ENCODE measurements at places on chromosomes 5 and 9.

- DNase-seq: no peak
These were observed 1097.7 kb upstream of the C9orf72 start for GRCh38 chr9:28671000-28671399.

- no peak for DNase-seq
These were observed 90.8 kb upstream of the EQTN start for GRCh38 chr9:27387722-27388121.

DNA sequence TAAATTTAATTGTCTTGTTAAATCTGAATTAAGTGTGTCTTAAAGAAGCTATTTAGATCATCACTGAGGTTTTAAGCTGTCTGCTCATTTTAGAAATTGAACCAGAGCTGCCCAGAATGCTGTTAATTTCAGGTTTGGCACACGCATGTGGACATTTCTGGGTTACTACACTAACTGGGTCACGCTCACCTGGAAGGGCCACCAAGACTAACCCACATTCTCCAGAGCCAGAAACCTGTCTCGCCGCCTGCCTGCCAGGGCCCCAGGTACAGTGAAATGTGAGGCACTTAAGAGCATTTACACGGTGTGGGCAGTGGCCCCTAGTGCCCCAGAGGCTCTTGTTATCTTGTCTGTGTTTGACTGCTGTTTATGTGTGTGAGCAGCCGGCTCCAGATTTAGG, 46.6 kb downstream of the ATP10B start:
- DNase-seq: no peak

DNA sequence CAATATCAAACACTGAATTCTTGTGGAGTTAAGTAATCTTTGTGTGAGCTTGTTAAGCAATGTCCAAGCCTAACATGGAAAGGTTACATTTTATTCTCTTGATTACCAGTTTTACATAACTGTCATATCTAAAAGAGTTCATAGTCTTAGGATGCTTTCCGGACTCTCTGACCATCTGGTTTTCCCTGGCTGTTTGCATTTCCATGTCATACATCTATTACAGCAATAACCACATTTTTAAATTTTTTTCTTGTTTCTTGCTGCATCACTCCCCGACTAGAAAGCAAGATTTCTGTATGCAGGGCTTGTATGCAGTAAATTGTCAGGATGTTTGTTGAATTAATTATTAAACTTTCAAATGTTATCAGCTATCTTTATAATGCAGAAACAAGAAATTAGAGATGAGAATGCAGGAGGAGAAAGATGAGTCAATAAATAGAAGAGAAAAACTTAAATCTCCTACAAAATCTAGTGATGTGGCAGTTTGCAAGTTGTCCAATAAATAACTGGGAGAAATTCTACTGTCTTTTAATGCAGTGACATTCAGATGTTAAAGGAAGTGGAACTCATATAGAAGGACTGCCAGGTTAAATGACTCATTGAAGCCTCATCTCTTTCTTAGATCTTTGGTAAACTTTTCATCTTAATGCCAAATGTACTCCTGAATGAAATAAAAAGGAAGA, 179.6 kb upstream of the SGCD start:
- no peak for DNase-seq

- DNase-seq: no peak
These were observed 233.1 kb upstream of the FBXL7 start for GRCh38 chr5:15266841-15267240.

DNA sequence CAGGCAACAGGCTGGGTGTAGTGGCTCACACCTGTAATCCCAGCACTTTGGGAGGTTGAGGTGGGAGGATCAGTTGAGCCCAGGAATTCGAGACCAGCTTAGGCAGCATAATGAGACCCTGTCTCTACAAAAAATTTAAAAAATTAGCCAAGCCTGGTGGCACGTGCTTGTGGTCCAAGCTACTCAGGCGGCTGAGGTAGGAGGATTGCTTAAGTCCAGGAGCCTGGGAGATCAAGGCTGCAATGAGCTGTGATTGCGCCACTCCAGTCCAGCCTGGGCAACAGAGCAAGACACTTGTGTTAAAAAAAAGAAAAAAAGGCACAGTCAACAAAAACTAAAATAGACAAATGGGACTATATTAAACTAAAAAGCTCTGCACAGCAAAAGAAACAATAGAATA, 29.3 kb downstream of the ATP6V0E1 start:
- DNase-seq: no peak

- no peak for DNase-seq
These were observed 86.1 kb downstream of the ZNF354C start for GRCh38 chr5:179146277-179146676.

DNA sequence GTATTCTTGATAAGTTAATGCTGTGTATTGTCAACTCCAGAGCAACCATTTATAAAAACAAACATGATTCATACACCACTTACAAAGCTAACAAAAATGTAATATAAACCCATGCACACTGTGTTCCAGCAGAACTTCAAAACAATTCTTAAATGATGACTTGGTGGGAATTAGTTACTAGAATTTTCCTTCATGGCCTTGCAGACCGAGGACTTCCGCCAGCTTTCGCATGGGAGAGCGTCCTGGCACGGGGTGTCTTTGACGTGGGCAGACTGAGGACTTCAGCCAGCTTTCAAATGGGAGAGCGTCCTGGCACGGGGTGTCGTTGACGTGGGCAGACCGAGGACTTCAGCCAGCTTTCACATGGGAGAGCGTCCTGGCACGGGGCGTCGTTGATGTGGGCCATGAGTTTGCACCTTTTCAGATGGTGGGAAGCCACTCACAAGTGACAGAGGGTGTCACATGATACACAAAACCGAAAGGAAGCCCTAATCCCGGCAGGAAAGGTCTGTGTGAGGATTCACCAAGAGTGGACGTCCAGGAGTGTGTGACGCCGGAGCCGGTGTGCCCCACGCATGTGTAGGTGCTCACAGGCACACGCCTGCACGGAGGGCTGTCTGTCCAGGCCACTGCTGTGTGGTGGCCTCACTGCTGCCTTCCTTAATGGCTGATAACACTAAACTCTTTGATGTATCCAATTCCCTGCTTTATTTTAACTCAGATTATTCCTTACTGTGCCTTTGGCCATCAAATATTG, 211.3 kb upstream of the IRX4 start:
- no peak for DNase-seq

GRCh38 chr9:137192859-137193258, 4.4 kb downstream of the SSNA1 start:
- DNase-seq: no peak
